H9 (cell line): ENCODE measurements at places on chromosomes 3 and 15. TPM values are rescaled to one million over a fixed set of nuclear protein-coding genes. Genes with fewer than 3 reads are reported as not detected.

GRCh38 chr15:24877174-24877573 is 77.6 kb upstream of the SNRPN start:
- no peak overlapping the region for H3K4me3 ChIP-seq
- no peak for DNase-seq
- peaks cover 3% of the 10 kb centered on the region; the same call in 1 of the 2 replicates for H3K4me1 ChIP-seq
- no peak overlapping the region for H3K27ac ChIP-seq
- H3K36me3 ChIP-seq = peaks cover 7% of the 10 kb centered on the region; the same call in 1 of the 3 replicates
- H3K27me3 ChIP-seq = no peaks in the 10 kb centered on the region

GRCh38 chr3:72708441-72708840 is 139.8 kb downstream of the SHQ1 start:
- no peak for DNase-seq
- no peak overlapping the region for H3K4me3 ChIP-seq
- no peaks in the 10 kb centered on the region for H3K4me1 ChIP-seq
- no peak overlapping the region for H3K27ac ChIP-seq
- H3K36me3 ChIP-seq = no peaks in the 10 kb centered on the region

GRCh38 chr3:132394320-132394719 is 23.0 kb upstream of the DNAJC13 start:
- no peak overlapping the region for H3K4me3 ChIP-seq
- no peak for DNase-seq
- H3K36me3 ChIP-seq = peaks cover 10% of the 10 kb centered on the region
- no peak overlapping the region for H3K27ac ChIP-seq
- H3K4me1 ChIP-seq = no peaks in the 10 kb centered on the region; the same call in 1 of the 2 replicates

DNA sequence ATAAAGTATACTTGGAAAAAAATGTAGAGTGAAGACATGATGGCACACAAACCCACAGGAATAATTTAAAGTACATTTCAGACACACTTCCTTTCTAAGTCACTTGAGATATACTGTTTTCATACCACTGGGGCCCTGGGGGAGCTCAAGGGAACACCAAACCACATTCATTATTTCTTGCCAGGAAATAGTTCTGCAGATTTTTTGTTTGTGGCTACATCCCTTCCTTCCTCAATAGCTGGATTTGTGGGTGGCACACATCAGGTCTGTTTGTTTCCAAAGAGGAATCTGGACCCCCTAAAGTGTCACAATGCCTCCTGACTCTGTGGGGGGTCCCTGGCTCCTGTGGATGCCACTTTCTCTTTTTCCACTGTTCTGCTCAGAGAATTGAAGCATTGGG is 153.5 kb upstream of the COL8A1 start:
- H3K27me3 ChIP-seq = no peaks in the 10 kb centered on the region
- H3K4me3 ChIP-seq = no peak overlapping the region
- DNase-seq = no peak
- peaks cover 24% of the 10 kb centered on the region for H3K36me3 ChIP-seq

GRCh38 chr3:149954812-149955211 is 15.9 kb downstream of the PFN2 start:
- no peak for DNase-seq
- H3K36me3 ChIP-seq = peaks cover 22% of the 10 kb centered on the region; the same call in 1 of the 2 replicates
- H3K27me3 ChIP-seq = no peaks in the 10 kb centered on the region
- H3K4me3 ChIP-seq = no peak overlapping the region
- no peaks in the 10 kb centered on the region for H3K4me1 ChIP-seq

DNA sequence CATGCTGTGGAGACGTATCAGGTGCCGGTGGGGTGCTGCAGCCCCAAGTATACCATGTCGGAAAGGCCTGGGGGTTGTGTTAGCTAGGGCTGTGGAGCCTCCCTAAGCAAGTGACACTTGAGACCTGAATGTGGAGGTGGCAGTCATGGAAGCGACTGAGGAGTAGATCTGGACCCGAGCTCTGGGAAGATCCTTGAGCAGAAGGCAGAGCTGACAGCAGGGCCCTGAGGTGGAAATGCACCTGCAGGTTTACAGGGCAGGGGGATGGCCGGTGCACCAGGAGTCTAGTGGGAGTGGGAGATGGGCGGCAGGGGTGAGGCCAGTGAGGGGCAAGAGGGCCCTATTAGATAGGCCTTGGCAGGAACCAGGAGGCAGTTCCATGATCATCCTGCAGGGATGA is 91.8 kb upstream of the PLXNA1 start:
- no peaks in the 10 kb centered on the region for H3K36me3 ChIP-seq
- peaks cover 8% of the 10 kb centered on the region for H3K4me1 ChIP-seq
- H3K27me3 ChIP-seq = no peaks in the 10 kb centered on the region
- no peak for DNase-seq

- no peak overlapping the region for H3K27ac ChIP-seq
- no peaks in the 10 kb centered on the region for H3K4me1 ChIP-seq
- no peaks in the 10 kb centered on the region for H3K27me3 ChIP-seq
- DNase-seq = no peak
- H3K36me3 ChIP-seq = no peaks in the 10 kb centered on the region
These were observed 217.0 kb upstream of the ICE2 start for GRCh38 chr15:60695713-60696522.

- peaks cover 5% of the 10 kb centered on the region; the same call in 1 of the 2 replicates for H3K4me1 ChIP-seq
- peaks cover 26% of the 10 kb centered on the region for H3K36me3 ChIP-seq
- no peaks in the 10 kb centered on the region for H3K27me3 ChIP-seq
These were observed 31.5 kb downstream of the TM2D3 start for GRCh38 chr15:101620671-101621070.

DNA sequence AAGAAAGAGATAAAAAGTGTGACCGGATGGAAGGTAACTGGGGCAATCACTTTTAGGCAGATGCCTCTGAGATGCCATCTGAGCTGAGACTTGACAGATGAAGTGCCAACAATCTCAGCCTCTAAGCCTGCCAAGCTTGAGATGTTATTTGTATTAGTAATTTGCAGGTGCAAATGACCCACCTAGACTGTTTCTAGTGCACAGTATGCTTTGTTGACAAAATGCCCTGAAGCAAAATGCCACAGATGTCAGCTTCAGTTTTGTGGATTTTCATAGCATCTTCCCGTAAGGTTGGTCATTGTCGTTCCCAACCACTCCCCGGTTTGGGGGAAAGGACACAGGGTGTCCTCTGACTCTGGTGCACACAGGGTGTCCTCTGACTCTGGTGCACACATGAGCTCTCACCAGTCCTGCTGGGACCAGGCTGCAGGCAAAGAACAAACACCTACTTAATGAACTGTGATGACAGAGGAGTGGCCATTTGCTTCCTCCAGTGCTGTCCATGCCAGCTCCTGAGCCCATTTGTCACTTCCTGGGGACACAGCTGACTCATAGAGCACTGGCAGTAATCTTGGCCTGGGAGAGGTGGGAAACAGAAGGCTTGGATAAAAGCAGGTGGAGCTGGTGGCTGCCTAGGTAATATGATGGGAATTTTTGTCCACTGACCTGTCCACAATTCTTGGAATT is 16.7 kb upstream of the PPP1R2 start:
- no peaks in the 10 kb centered on the region for H3K27me3 ChIP-seq
- H3K27ac ChIP-seq = no peak overlapping the region
- no peaks in the 10 kb centered on the region for H3K4me1 ChIP-seq
- H3K4me3 ChIP-seq = no peak overlapping the region
- H3K36me3 ChIP-seq = no peaks in the 10 kb centered on the region

- no peaks in the 10 kb centered on the region for H3K4me1 ChIP-seq
- DNase-seq = no peak
- no peak overlapping the region for H3K27ac ChIP-seq
- H3K36me3 ChIP-seq = 0 out of 2 replicates have a peak, but pooled peaks cover 4% of the 10 kb centered on the region
These were observed 47.0 kb downstream of the ZBTB20 start for GRCh38 chr3:115099986-115100571.

DNA sequence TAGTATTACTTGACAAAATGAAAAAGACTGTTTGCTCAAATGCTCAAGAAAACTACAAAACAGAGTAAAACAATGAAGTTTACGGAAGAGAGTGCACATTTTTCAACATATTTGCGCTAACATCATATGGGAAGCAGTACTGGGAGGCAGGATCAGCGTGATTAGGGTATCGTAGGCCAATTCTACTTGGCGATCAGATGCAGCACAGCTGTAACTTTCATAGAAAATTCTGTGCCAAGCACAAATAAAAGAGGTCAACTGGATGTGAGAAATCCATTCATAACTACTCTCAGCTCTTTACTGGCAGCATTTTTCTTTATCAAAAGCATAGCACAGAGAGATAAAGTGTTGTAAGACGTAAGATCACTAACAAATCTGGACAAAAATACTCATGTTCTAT is 1196.3 kb upstream of the GBE1 start:
- H3K27me3 ChIP-seq = no peaks in the 10 kb centered on the region
- H3K27ac ChIP-seq = no peak overlapping the region
- no peak overlapping the region for H3K4me3 ChIP-seq
- H3K4me1 ChIP-seq = no peaks in the 10 kb centered on the region

DNA sequence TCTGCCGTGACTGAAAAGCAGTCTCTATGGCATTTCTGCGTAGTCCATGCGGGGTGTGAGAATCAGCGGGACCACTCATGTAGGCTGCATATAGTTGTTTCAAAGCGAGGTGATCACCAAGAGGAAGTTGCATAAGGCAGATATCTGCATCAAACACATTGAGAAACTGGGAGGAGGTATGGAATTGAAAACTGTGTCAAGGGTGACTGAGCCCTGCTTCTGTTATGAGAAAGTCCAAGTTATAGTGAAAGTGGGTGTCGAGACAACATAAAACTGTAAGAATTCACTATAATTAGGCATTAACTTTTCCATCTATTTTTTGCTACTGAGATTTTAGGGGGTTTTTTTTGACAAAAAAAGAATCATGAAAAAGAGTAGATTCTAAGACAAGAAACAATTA is 109.3 kb downstream of the ZIC1 start:
- H3K4me1 ChIP-seq = no peaks in the 10 kb centered on the region
- no peak overlapping the region for H3K27ac ChIP-seq
- H3K36me3 ChIP-seq = no peaks in the 10 kb centered on the region
- no peak overlapping the region for H3K4me3 ChIP-seq

GRCh38 chr3:184766555-184767261 is 45.3 kb upstream of the VPS8 start:
- no peaks in the 10 kb centered on the region for H3K4me1 ChIP-seq
- H3K4me3 ChIP-seq = no peak overlapping the region
- H3K36me3 ChIP-seq = no peaks in the 10 kb centered on the region
- H3K27ac ChIP-seq = no peak overlapping the region
- DNase-seq = peak; percentile 54
- no peaks in the 10 kb centered on the region for H3K27me3 ChIP-seq

- H3K36me3 ChIP-seq = peaks cover 4% of the 10 kb centered on the region; the same call in 1 of the 2 replicates
- DNase-seq = no peak
- H3K4me3 ChIP-seq = no peak overlapping the region
- H3K27me3 ChIP-seq = no peaks in the 10 kb centered on the region
- no peaks in the 10 kb centered on the region for H3K4me1 ChIP-seq
- no peak overlapping the region for H3K27ac ChIP-seq
These were observed 22.4 kb upstream of the SETD2 start for GRCh38 chr3:47186285-47186684.

- no peak for DNase-seq
- H3K27ac ChIP-seq = no peak overlapping the region
- no peak overlapping the region for H3K4me3 ChIP-seq
- H3K4me1 ChIP-seq = peaks cover 5% of the 10 kb centered on the region; the same call in 1 of the 2 replicates
These were observed 5.3 kb downstream of the FOXP1 start for GRCh38 chr3:71578054-71578751.

- no peaks in the 10 kb centered on the region for H3K36me3 ChIP-seq
- no peaks in the 10 kb centered on the region for H3K27me3 ChIP-seq
These were observed 9.5 kb upstream of the ARL14 start for GRCh38 chr3:160667452-160667851.

DNA sequence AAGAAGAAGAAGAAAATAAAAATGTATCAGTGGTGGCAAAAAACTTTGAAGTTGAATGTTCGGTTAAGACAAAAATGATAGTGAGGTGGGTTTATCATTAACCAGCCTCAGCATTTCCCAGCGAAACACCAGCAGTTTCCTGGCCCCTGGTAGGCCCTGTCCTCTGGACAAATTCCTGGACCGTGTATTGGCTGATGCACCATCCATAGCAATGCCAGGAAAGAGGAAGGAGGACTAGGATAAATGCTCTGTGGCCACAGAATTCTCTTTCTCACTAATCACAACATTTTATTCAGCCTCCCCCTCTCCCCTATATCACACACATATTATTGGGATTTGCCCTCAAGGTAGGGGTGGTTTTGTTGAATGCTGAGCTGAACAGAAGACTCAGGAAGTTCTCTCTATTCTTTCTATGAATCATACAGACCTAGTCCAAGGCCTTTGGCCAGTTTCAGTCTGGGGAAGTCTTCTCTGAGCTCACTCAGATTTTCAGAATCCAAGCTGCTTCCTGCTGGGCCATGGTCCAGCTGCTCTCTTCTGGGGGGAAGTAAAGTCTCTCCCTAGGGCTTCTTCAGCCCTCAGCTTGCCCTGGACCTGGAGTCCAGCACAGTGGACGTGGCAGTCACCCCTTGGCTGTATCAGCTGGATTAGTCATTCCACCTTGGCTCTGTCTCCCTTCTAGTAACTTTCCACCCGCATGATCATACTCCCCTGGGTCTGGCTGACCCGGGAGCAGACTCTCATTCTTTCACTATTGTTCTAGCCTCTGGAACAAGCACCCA is 27.6 kb downstream of the SLC28A1 start:
- no peaks in the 10 kb centered on the region for H3K27me3 ChIP-seq
- no peaks in the 10 kb centered on the region for H3K36me3 ChIP-seq
- H3K27ac ChIP-seq = no peak overlapping the region
- H3K4me1 ChIP-seq = no peaks in the 10 kb centered on the region
- no peak for DNase-seq
- H3K4me3 ChIP-seq = no peak overlapping the region

DNA sequence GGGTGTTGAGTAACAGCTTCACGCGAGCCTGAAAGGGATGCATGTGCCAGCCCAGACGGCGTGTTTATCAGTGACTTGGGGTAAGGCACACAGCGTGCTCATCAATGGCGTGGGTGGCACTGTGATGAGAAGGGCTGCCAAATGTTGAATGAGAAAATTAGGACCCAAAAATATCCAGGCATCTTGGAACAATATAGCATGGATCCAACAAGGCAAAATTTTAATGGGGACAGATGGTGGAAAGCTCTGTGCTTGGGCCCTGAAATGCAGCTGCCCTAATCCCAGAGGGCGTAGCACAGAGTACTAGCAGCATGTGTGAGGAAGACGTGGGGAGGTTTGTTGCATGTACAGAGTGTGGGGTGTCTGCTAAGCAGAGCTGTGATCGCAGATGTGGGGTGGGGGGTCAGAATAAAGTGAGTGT is 48.9 kb downstream of the SSUH2 start:
- no peaks in the 10 kb centered on the region for H3K27me3 ChIP-seq
- DNase-seq = no peak
- no peaks in the 10 kb centered on the region for H3K36me3 ChIP-seq
- H3K4me1 ChIP-seq = no peaks in the 10 kb centered on the region

Gene TM4SF4
- total RNA-seq = not detected in 2 replicates

Gene CHRNA5
- 16.5 and 21.6 TPM in 2 replicates for total RNA-seq

Gene VGLL4
- total RNA-seq = 42.1 and 44.6 TPM in 2 replicates

Gene CERS3
- 1.3 and 1.4 TPM in 2 replicates for total RNA-seq

Gene MOBP
- 0.13 TPM in 1 of 2 replicates, not detected in the other for total RNA-seq

Gene GLCE
- 11.9 and 12.2 TPM in 2 replicates for total RNA-seq

Gene SLC35A5
- 40.0 and 44.9 TPM in 2 replicates for total RNA-seq

Gene CORO2B
- total RNA-seq = 3.1 and 3.2 TPM in 2 replicates

Gene SNURF
- 134 and 188 TPM in 2 replicates for total RNA-seq

Gene KY
- not detected in 2 replicates for total RNA-seq

Gene RTP3
- total RNA-seq = not detected in 2 replicates
